AG04449 (cell line): ENCODE measurements at places on chromosomes 16 and 17.

- DNase-seq, result no peak
Measured at GRCh38 chr16:11563493-11564040, 23.2 kb downstream of the LITAF start.

DNA sequence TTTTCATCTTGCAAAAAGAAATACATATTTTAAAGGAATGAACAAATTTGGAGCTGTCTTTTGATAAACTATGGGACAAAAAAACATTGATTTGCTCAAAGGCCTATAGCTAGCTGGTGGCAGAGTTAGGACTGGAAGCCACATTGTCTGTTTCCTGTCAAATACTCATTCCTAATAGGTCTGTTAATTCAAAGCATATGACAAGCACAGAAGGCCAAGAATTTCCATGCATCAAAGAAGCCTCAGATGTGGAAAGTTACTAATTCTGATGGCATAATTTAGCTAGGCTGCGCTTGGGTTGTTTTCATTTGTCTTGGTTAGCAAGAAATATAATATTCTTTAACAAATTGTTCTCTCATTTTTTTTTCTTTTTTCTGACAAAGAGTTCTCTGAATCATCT is 98.0 kb downstream of the CDK5R1 start:
- no peak for DNase-seq

- DNase-seq, result no peak
Measured at GRCh38 chr17:5610956-5611355, 26.6 kb upstream of the NLRP1 start.

DNA sequence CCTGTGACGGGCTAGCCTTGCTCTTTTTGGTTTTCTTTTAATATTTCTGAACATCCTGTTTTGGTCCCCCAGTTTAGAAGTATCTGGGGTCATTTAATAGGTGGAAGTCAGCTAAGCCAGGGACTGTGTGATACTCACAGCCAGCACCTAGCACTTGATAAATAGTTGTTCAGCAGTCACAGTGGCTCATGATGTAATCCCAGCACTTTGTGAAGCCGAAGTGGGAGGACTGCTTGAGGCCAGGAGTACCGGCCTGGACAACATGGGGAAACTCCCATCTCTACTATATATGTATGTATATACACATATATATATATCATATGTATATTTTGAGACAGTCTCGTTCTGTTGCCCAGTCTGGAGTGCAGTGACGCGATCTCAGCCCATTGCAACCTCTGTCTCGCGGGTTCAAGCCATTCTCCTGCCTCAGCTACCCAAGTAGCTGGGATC is 1.8 kb upstream of the ZNRF1 start:
- no peak for DNase-seq

GRCh38 chr17:81481073-81481799 is 31.4 kb downstream of the ACTG1 start:
- DNase-seq, result no peak

DNA sequence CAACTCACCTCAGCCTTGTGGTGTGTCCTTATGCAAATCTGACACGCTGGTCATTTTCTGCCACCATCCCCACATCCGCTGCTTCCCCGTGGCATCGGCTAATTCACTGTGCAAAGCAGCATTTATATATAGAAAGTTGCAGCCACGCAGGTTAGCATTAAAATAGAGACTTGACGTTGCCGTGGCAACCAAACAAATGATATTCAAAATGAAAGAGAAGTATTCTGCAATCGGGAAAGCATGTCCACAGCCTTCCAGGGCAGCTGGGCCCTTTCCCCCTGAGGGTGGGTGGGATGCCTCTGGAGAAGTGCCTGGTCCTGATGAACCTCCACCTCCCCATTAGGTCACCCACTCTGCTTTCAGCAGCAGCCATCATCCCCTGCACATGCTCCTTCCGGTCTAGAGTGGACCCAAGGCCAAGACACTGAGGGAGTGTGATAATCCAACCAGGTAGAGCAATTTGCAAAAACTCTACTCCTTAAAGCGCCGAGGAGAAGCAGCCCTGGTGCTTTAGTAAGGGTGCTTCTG is 138.7 kb downstream of the GAS7 start:
- DNase-seq, result no peak
